ENCODE measurements at places on chromosomes 2 and 18.

- no peak for DNase-seq
These were observed 411.2 kb downstream of the RND3 start for GRCh38 chr2:150076281-150076680.

GRCh38 chr2:119760237-119760955, 674 bp downstream of the PTPN4 start:
- peak; percentile 27 for DNase-seq

DNA sequence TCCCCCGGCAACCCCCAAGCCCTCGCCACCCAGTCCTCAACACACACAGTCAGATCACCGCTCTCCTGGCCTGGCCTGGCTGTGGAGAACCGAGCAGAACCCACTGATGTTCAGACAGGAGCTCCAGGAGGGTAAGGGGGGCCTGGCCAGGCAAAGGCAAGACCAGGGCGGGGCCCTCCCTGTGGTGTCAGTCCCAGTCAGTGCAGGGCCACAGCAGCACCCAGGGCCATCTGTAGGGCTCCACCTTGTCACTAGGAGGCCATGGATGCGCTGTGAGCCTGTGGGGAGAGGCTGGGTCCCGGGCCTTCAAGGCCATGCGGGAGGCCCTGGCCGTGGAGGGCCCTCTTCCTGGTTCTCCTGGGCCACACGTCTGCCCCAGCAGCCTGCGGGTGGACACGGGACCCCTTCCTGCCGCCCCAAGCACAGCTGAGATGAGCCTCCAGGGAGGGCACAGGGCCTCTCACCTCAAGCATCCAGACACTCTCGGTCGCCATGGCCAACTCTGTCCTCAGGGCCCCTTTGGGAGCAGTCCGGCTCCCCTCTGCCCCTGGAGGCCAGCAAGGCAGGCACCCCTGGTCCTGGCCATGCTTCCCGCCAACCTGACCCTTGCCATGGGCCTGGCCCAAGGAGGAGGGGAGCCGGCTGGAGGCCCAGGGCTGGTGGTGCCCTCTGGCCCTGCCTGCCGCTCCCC, 2.0 kb downstream of the ANO7 start:
- DNase-seq = no peak

- DNase-seq = no peak
These were observed 241.0 kb upstream of the RBBP8 start for GRCh38 chr18:22691946-22692710.

- no peak for DNase-seq
These were observed 12.4 kb upstream of the EPAS1 start for GRCh38 chr2:46284796-46285195.

- DNase-seq = no peak
These were observed 97.2 kb downstream of the DCC start for GRCh38 chr18:52437161-52437560.

GRCh38 chr18:49691177-49691608, 122.1 kb downstream of the ACAA2 start:
- no peak for DNase-seq

DNA sequence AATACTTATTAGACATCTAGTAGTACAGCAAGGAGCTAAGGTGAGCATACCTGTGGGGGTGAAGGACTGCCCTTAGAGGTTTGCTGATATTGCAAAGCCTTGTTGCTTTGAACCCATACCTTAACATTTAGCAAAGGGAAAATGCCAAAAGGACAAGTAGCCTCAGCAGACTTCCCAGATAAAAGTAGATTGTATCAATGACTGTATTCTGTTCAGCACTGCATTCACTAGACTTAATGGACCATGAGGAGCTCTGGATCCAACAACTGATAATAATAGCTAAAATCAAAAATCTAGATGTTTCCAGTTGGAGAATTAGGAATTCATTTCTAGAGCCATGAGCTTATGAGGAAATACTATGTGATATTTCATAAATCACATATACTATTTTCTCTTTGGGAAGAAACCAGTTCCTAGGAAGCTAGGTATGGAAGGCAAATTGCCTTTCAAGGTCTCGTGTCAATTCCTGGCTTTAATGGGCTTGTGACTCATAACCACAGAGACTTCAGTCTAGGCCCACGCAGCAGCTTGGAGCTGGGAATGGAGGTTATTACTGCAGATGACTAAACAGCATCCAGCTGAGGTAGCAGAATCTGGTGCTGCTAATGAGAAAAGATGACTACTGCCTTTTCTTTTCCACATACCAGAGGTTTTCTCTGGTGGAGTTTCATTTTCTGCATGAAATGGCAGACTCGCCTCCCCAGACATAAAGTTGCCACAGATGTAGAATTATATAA, 191.2 kb upstream of the NABP1 start:
- no peak for DNase-seq

DNA sequence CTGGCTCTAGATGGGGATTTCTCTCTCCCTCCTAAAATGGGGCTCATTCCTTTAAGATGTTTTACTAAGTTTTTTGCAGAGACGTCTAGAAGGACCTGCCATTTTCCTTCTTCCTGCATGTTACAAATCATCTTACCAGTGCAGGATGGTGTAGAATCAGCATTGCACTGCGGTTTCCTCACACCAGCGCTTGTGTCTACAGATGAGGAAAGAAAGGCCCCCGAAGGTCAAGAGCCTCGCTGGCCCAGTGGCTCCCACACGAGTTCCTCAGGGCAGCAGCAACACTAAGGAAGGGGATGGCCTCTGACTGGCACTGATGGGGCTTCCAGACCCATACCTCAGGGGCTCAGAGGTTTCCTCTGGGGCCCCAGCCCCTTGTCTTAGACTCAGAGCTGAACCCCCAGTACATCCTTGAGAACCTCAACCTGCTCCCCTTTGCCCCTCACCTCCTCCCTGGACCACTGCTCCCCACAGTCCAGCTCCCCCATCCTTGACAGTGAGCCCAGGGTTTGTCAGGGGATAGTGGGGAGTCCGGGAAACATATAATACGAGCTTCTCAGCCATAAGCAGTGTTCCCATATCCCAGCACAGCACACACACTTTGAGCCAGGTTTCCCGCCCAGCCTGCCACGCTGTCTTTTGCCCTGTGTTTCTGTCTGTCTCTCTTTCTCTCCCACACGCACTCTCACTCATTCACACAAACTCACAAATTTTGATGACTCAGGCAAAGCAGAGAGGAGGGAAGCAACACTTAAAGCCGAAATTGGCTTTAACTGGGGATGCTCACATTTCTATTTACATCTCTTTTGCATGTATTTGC, 29.4 kb downstream of the ZFP36L2 start:
- no peak for DNase-seq

GRCh38 chr2:20565623-20566236, 85.2 kb downstream of the HS1BP3 start:
- no peak for DNase-seq

- DNase-seq = no peak
These were observed 289.3 kb upstream of the LINC00305 start for GRCh38 chr18:64438178-64438577.

DNA sequence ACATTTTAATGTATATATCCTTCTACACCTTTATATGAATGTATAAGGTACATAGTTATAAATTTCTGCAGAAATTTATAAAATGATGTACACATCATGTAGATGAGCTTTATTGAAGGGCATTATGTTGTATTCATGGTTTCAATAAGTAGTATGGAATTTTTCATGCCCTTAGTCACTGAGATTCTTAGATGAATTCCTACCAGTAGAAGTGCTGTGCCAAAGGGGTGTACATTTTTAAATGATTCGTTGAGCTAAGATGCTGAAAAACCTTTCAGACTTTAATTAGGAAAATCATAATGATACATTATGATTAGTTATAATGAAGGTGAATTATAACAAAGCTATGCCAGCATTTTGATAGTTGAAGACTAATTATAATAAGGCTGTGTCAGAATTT, 115.2 kb downstream of the ZNF236 start:
- DNase-seq = no peak

DNA sequence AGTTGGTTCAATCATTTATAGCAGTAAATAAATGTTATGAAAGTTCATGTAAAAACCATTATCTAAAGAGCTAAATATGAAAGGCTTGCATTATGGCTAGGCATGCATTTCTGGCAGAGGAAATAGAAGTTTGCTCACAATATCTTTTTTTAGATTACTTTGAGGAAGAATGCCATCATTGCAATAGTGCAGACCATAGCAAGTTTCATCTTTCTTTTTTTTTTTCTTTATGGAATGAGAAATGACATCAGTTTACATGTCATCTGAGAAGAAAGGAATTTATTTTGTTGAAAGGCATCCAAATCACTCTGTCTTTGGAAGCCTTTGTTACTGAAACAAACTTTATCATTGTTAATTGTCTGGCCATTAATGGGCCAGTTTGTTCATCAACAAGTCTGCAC, 74.5 kb upstream of the NCKAP5 start:
- peak; percentile 54 for DNase-seq

DNA sequence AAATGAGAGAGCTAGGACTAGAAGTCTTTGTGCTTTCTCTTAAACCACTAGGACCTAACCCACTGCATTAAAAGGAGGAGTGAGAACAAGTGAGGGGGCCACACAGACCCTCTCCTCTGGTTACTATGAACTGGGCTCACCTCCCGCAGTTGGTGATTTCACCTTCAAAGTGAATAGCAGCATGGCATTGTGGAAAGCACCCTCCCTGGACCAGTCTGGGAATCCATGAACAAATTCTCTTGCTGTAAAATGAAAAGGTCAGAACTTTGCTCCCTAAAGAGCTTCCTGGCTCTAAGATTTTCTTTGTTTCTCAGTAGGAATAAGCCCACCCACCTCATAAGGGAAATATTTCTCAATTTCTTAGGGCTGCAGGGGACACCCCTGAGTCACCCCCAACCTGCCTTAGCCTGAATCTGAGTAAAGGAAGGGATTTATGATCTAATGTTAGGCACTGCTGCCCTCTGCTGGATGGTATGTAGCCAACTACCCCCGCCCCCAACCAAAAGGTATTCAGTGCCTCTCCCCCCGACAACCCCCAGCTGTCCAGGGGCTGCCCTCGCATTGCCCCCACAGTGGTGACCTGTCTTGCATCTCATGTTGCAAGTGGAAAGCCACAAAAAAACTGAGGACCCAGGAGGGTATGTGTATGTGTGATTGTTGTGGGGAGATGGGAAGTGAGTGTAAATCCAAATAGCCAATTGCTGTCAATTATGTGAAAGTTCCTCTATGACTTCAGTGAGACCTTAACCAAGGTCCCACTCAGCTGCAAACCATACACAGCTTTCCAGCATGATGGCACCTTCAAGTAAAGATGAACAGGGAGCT, 230.9 kb upstream of the SLC14A2 start:
- no peak for DNase-seq

- no peak for DNase-seq
These were observed 49.2 kb upstream of the SMAD2 start for GRCh38 chr18:47979611-47980200.

DNA sequence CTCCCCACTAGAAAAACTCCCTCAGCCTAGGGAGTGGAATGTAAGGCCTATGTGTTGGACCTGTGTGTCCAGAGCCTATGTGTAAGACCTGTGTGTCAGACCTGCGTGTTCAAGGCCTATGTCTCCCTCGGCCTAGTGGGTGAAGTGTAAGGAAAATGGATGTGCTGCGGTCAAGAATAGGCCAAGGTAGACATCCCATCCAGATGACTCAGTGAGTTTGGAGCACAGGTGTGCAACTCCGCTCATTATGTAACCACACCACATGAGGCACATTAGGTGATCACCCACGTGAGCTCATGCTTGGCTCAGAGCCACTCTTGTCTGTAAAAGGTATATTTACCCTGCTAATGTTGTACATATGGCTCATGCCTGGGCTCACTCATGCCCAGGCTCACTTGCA, 565.3 kb upstream of the CRIM1 start:
- no peak for DNase-seq

- DNase-seq = no peak
These were observed 928.5 kb upstream of the CELF4 start for GRCh38 chr18:38494065-38494464.

DNA sequence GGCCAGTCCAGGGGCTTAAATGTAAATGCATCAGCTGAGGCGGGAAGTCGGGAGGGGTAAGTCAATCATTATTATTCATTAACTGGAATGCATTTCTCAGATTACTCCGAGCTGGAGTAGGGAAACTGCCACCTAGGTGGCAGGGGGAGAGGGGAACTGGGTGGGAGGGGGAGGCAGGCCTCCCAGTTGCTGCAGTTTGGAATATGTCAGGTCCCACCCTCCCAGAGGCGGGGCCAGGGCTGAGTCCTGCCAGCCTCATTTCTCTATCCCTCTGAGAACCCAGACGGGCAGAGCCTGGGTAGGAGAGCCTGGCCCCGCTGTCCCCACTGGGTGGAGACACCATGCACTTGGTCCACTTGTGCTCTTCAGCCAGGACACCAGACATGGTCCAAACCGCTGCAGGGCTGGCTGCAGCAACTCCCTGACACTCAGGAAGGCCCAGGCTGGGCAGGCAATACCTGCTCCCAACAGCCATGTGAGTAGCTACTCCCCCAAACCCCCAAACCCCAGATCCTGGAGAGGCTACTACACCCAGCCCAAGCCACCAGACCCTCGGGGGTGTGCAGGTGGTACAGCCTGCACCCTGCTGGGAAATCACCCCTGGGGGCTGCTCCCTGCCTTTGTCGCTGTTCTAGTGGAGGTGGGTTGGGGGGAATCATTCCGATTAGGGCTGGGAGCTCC, at the start of gene GPBAR1:
Gene GPBAR1, plus strand, starts transcription at position 274 of the 681 bp plus-strand sequence. CDS start 1,710 bp downstream, outside the sequence.
- DNase-seq = no peak

- DNase-seq = no peak
These were observed 525.4 kb downstream of the KCNJ3 start for GRCh38 chr2:155223781-155224406.

- DNase-seq = no peak
These were observed 37.6 kb downstream of the CENPO start for GRCh38 chr2:24830786-24831185.

- DNase-seq = no peak
These were observed 8.0 kb upstream of the SFTPB start for GRCh38 chr2:85675866-85676548.

GRCh38 chr2:65057391-65058052, 1.3 kb downstream of the CEP68 start:
- no peak for DNase-seq

DNA sequence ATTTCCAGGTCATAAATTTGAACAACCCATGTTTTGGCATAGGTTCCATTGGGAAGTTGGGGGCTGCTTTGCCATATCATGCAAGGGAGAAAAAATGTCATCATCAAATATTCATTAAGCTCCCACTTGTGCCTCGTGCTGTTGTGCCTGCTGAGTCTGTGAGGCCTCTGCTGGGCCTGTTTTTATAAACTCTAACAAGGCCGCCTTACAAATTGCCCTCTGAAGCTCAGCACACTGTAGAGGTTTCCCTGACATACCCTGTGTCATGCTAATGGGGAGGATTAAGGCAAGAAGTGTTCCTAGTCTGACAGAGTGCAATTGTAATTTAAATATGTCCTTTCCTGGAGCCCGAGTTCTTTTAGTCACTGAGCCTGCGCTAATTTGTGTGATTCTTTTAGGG, 17.6 kb downstream of the OSBPL6 start:
- no peak for DNase-seq

- DNase-seq = no peak
These were observed 10.5 kb upstream of the SAG start for GRCh38 chr2:233297076-233297475.
